NCI-H2171 (cell line): ENCODE measurements at places on chromosomes 7 and 10.

GRCh38 chr10:124239696-124240095, 146.3 kb upstream of the CHST15 start:
- no peak for DNase-seq

- DNase-seq: no peak
Observed at GRCh38 chr10:94310369-94310768, 52.4 kb downstream of the NOC3L start.

DNA sequence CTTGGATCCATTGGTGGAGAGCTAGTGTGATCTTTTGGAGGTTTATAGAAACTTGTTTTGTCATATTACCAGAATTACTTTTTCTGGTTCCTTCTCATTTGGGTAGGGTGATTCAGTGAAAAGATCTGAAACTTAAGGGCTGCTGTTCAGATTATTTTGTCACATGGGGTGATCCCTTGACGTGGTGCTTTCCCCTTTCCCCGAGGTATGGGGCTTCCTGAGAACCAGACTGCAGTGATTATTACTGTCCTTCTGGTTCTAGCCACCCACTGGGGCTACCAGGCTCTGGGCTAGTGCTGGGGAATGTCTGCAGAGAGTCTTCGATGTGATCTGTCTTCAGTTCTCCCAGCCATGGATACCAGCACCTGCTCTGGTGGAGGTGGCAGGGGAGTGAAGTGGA, 1030.0 kb downstream of the GRM8 start:
- no peak for DNase-seq

GRCh38 chr7:116271963-116272886, 61.9 kb downstream of the TES start:
- DNase-seq: no peak

DNA sequence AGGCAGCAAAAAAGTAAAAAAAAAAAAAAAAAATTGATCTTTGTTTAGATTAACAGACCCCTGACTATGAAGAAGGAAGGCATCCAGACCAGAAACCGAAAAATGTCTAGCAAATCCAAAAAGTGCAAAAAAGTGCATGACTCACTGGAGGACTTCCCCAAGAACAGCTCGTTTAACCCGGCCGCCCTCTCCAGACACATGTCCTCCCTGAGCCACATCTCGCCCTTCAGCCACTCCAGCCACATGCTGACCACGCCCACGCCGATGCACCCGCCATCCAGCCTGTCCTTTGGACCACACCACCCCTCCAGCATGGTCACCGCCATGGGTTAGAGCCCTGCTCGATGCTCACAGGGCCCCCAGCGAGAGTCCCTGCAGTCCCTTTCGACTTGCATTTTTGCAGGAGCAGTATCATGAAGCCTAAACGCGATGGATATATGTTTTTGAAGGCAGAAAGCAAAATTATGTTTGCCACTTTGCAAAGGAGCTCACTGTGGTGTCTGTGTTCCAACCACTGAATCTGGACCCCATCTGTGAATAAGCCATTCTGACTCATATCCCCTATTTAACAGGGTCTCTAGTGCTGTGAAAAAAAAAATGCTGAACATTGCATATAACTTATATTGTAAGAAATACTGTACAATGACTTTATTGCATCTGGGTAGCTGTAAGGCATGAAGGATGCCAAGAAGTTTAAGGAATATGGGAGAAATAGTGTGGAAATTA, 19.4 kb downstream of the GATA3 start:
- no peak for DNase-seq

DNA sequence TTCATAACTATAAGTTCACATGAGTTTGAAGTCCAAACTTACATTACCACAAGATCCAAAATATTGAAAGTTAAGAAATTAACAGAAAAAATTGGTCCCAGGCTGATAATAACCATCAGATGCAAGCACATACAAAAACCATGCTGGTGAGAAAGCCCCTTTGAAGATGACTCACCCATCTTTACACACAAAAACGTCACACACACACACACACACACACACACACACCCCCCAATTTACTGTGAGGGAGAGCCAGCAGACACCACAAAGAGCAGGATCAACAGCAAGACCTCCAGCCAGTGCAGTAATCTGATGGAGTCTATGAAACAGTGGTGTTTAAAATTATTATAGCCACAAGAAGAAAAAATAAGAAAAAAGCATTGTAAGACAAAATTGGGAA, 50.1 kb upstream of the DRGX start:
- DNase-seq: no peak

DNA sequence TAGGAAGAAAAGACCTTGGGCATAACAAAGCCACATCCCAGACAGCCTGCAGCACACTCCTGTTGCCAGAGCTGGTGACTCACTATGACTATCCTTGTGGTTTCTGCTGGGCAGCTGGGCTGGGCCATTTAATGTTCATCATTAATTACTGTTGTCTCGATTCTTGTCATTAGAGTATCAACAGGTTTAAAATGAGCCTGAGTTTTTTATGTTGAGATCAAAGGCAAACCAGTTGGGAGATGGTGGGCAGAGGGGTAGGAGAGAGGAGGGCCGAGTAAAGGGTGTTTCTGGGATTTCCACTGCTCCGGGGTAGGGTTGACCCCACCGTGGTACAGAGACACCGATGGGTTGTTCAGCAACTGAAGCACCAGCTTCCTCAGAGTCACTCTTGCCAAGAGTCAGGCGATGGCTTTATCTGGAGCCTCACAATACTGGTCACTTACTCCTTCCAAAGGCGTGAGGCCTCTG, 128.7 kb upstream of the LYZL1 start:
- DNase-seq: no peak

DNA sequence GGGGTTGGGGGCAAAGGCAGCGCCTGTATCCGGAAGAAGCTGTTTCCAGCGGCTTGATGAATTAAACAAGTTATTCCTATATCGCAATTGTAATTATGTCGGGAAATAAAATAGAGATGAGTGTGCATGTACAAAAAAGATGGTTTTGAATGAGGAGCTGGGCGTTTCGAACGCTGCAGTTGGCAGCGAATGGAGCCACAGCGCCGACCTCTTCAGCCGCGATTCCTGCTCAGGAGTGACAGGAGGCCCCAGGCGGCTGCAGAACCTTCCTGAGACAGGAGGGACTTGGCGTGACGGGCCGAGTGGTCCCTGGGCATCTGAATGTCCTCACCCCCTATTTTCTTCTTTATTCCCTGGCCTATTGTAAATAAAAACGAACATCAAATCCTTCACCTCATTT, 184.9 kb downstream of the DNAJB6 start:
- no peak for DNase-seq

DNA sequence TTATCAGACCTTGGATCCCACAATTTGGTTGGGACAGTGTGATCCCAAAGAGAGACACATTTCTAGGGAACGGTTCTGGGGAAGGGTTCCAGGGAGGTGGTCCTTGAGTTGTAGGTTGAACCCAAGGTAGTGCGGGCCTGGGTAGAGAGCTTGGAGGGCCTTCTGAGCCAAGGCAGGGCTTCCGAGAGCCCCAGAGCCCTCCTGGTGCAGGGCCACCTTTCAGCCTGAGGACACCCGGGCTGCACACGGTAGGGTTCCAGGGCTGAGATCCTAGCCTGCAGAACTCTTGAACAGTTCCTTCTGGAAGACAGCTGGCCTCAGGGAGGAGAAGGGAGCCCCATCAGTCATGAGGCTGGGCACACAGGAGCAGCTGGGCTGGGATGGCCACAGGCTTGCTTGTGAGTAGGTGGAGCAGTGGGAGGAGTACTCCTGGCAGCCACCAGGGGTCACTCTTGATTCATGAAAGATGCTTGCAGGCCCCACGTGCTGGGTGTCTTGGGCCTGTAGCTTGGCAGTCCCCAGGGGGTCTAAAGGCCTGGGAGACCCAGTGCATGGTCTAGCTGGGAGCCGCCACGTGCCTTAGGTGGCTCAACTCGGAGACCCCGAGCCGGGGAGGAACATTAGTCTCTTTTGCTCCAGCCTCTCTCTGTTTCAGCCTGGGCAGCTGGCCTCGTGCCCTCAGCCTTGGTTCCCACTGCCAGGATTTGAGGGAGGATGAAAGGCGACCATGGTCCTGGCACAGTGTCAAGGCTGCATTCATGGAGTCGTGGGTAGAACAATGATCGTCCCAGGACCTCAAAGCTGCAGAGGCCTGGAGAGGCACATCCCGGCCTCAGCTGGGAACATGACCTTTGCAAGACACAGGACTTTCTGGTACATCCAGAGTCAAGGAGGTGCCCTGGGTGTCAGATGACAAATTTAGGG, 381.6 kb downstream of the TYW1 start:
- peak; percentile 87 for DNase-seq

DNA sequence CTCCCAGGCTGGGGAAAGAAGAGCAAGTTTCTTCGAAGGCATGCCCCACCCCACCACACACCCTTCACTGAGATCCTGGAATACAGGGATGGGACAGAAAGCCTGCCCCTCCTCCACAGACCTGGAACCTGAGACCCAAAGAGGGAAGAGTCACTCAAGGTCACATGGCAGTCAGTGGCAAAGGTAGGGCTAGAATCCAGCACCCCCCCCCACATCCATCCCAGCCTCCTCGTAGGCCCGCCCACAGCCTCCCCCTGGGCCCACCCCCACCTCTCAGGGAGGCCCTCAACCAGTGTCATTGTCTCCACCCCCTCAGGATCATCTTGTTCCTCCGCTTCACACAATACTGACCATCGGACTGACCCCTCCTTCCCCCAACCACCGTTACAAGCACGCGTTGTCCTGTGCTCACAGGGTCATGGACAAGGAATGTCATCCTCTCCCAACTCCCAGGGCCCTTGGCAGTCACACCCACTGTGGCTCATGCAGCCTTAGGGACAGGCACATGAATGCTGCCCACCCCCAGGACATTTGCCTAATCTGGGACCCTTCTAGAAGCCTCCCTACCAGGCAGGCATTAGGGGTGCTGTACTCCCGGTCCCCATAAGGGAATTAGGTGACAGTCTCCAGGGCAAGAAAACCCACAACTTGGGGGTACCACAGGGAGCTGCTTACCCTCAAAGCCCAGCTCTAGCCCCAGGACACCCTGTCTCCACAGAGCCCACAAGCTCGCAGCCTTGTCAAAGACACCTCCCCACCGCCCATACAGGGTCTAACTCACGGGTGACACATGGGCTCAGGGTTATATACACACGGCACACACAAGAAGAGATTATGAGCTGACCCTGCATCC, 1.4 kb downstream of the KCNH2 start:
- no peak for DNase-seq

- DNase-seq: no peak
Observed at GRCh38 chr10:7853890-7854289, 35.6 kb downstream of the TAF3 start.

GRCh38 chr10:22631646-22632278, 82.6 kb downstream of the PIP4K2A start:
- no peak for DNase-seq

DNA sequence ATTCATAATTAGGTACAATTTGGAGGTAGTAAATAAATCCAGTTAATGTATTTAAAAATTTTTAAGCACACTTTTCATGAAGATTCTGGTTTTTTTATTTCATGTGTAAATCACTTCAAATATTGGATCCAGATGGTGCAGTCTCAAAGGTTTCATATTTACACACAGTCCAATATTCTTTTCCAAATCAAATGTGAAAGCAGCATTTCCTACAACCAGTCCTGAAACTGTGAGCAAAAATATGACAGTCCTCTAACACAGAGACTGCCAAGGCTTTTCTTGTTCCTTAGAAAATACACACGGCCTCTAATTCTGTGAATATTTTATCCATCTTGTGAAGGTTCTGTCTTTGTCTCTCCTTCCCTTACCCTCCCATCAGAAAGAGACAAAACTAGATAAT, 645.9 kb downstream of the ARL4A start:
- DNase-seq: no peak

DNA sequence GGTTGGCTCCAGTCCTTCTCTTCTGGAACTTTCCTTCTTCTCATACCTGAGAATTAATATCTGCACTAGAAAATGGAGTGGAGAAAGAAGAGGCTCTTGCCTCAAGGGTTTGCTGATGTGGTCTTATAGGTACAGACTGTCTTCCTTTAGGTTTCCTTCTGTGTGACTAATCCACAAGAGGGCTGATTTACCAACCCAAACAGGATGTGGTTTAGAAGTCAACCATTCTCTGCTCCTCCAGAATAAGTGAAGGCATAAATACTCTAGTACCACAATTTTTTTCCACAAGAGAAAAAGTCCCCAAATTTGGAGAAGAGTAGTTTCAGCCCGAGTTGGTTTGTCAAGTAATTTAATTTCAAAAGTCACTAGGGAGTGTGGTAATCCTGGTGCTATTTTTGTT, 85.8 kb downstream of the NRP1 start:
- no peak for DNase-seq

DNA sequence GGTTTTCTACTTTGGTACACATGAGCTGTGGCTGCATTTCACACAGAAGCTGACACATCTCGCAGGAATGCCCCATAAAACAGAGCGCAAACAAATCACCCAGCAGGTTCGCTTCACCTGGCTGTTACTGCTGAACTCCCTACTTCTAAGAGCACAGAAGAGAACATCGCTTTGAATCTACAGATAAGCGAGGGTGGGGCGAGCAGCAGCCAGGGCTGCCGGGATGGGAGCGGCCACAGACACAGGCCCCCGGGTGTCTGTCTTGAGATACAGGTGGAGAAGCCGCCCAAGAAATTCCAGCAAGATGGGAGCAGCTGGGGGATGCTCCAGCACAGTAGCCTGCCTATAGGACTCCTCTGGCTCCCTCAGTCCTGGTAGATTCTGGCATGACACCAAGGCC, 27.4 kb downstream of the OGDHL start:
- no peak for DNase-seq

- DNase-seq: no peak
Observed at GRCh38 chr7:17687361-17687760, 252.9 kb downstream of the SNX13 start.

GRCh38 chr10:8138471-8138870, 84.0 kb downstream of the GATA3 start:
- no peak for DNase-seq

GRCh38 chr7:66429498-66430163, 199.1 kb upstream of the KCTD7 start:
- no peak for DNase-seq

DNA sequence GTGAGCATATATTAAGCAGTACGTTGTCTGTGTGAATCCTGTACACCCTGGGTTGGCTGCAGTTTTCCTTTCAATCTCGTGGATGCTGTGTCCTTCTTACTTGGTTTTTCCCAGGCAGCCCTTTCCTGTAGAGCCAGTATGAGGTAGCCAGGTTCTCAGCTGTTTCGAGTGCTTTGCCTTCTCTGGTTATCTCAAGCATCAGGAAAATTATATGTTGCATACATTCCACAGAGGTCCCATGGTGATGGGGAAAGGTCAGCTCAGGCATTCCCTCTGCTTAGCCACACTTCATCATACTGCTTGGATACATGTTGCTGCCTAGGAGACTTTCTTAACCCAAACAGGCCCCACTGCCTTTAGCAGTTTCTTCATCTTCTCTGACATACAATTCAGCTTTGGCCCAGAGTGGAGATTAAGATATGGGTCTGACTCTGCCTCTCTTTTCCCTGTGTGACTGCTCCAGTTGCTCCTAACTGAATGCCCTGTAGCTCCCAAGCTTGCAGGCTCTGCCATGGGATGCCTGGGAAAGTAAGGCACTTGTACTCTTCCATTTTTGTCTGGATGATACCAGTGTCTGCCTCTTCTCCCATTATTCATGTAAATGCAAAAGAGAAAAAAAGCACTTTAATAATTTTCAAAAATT, 11.3 kb downstream of the GNAI1 start:
- DNase-seq: no peak

GRCh38 chr10:997266-998022, 9.2 kb downstream of the GTPBP4 start:
- DNase-seq: no peak

- no peak for DNase-seq
Observed at GRCh38 chr7:154426778-154427177, 374.6 kb downstream of the DPP6 start.
